Activated T-helper 9 cell treated with anti-CD3 and anti-CD28 coated beads, Interleukin-2, amount 50 U/mL, for 16 hours (primary cell): ENCODE measurements at places on chromosomes 11 and 22.

DNA sequence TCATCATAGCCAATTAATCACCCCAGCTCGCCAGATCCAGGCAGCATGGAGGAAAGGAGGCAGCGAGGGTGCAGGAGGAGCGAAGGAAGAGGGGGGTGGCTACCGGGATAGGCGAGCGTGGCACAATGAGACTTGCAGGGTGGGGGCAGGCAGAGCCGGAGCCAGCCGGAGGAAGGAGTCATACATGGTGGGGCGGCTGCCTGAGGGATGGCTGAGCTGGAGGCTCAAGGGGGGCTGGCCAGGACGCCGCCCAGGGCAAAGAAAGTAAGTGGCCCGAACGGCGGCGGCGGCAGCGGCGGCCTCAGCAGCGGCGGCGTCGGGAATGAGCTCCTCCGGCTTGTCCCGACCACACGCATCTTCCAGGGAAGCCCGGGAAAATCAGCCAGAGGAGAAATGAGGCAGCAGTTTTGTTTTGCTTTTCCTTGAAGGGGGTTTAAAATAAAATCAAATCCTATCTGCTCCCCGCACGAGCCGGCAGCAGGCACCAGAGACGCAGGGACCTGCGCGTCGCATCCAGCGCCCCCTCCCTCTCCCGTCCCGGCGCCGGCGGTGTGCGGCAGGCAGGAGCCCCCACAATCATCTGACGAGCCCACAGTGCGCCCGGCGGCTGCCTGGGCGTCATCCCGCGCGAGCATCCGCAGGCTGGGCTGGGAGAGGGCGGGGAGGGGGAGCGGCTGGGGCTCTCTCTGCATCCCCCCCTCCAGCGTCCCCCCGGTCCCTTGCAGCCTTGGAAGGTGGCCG, 263.6 kb downstream of the CTTN start:
- DNase-seq: no peak

DNA sequence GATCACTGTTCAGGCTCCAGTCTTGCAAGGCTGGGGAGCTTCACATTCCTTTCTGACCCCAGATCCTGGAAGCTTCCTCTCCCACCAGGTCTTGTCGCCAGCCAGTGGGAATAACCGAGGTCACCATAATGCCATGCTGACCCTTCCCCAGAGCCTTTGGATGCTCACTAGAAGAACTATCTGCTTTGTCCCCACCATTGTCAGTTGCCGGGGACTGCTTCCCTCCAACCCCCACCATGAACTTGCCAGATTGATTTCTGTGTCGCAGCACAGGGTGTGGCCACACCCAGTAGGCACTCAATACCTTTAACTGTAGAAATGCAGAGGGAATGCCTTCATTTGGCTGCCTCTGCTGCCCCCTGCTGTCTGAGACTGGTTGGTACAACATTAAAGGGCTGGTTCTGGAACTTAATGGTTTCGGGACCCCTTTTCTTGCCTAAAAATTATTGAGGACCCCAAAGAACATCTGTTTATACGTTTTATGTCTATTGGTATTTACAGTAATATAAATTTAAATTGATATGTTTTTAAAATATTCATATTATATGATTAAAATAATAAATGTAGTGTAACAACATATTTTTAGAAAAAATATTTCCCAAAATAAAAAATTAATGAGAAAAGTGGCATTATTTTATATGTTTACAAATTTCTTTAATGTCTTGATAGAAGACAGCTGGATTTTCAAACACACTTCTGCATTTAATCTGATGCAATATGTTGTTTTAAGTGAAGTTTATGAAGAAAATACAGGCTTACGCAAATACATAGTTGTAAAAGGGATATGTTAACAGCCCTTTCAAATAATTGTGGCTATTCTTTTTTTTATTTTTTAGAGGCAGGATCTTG, 6.7 kb upstream of the GDPD5 start:
- peak; percentile 72 for DNase-seq

DNA sequence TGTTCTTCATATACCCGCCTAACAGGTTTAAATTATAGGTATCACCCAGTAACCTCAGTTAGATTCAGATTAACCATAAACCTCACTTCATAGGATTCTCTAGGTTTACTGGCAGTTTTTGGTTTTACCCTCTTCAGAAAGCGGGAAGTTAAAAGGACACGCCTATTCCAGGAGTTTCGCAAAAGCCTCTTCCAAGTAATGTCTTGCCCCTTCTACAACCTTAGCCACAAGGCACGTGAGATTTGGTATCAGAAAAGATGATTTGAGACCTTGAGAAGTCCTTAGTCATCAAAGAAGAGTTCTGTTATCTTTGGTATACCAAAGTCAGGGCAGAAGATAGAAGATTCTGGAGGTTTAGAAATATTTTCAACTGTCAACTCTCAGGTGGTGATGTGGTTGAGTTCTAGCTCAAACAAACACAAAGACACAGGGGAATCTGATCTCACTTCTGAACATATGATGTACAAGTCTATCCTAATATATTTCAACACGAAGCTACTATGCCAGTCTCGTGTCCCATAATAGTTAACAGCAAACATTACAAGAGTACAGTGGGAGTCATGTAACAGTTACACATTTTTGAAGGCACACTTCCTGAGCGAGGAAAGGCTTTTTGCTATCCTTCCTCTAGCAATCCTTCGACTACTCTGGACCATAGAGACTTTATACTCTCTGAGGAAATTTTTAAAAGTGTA, 103.5 kb downstream of the USP35 start:
- no peak for DNase-seq

DNA sequence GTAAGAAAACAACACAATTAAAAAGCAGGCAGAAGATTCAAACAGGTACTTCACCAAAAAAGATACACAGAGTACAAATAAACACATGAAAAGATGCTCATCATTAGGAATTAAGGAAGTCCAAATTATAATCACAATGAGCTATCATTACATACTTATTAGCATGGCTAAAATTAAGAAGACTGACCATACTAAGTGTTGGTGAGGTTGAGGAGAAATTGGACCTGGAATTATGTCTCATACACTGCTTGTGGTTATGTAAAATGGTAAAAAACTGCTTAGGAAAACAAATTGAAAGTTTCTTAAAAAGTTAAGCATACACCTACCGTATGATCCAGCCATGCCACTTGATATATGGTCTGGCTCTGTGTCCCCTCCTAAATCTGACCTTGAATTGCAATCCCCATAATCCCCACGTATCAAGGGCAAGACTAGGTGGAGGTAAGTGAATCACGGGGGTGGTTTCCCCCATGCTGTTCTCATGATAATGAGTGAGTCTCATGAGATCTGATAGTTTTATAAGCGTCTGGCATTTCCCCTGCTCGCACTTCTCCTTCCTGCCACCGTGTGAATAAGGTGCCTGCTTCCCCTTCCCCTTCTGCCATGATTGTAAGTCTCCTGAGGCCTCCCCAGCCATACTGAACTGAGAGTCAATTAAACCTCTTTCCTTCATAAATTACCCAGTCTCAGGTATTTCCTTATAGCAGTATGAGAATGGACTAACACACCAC, 4.8 kb downstream of the SAAL1 start:
- no peak for DNase-seq

GRCh38 chr22:40387746-40388145, 17.4 kb downstream of the SGSM3 start:
- no peak for DNase-seq

DNA sequence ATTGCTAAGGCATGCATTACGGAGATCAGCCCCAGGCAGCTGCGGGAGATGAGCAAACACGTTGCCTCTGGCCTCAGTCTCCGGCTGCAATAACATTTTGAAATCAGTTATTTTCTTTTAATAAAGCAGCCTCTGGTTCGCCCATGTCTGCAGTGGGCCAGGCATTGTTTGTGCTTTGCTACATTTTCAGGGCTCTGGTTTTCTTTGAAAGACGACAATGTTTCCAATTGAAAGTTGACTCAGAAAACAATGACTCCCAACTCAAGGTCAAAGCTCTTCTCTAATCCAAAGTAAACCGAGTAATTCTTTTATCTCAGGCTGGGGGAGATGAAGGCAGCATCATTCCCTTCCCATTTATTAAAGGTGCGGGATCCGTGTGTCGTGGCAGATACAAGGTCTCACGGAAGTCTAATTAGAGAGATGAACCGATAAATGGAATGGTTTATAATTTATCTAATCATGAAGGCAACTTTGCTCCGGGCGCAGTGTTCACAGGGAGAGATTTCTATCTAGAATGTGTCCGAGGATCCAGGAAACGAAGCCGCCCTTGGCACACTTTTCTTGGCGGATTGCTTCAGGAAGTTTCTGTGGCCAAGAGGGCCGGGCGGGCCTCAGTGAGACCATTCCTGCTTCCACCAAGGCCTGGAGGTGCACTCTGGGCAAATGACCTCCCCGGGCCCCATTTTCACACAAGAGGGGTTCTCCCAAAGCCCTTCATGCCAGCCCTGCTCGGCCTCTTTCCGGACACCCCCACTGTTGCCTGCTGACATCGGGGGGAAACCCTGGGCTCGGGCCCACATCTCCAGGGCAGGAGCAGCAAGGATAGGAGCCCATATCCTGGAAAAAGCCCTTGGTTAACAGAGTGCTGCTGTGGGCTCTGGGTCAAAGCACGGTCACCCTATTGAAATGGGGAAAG, 811.4 kb downstream of the BRD1 start:
- DNase-seq: no peak

- DNase-seq: no peak
Measured at GRCh38 chr11:2536440-2536989, 91.7 kb downstream of the KCNQ1 start.

DNA sequence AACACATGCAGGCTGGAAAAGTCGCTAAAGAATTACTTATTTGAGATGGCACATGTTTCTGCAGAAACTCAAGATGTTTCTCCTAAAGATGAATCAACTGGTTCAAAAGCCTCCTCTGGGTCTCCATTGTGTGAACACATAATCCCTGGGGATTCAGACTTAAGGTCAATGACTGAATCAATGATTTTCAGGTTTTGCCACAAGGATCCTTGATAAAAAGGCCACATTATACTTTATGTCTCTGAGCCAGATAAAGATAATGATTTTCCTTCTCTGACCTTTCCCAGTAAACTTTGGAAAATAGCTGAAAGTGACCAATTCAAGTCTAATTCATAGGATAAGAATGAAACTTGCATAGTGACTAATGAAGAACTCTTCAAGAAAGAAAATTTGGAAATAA, 2.3 kb upstream of the XKR3 start:
- DNase-seq: no peak

- DNase-seq: no peak
Measured at GRCh38 chr11:84543367-84544159, 1083.6 kb downstream of the DLG2 start.

GRCh38 chr11:68880851-68881250, 22.8 kb downstream of the MRPL21 start:
- no peak for DNase-seq

GRCh38 chr11:123303924-123304323, 108.9 kb upstream of the CLMP start:
- no peak for DNase-seq

DNA sequence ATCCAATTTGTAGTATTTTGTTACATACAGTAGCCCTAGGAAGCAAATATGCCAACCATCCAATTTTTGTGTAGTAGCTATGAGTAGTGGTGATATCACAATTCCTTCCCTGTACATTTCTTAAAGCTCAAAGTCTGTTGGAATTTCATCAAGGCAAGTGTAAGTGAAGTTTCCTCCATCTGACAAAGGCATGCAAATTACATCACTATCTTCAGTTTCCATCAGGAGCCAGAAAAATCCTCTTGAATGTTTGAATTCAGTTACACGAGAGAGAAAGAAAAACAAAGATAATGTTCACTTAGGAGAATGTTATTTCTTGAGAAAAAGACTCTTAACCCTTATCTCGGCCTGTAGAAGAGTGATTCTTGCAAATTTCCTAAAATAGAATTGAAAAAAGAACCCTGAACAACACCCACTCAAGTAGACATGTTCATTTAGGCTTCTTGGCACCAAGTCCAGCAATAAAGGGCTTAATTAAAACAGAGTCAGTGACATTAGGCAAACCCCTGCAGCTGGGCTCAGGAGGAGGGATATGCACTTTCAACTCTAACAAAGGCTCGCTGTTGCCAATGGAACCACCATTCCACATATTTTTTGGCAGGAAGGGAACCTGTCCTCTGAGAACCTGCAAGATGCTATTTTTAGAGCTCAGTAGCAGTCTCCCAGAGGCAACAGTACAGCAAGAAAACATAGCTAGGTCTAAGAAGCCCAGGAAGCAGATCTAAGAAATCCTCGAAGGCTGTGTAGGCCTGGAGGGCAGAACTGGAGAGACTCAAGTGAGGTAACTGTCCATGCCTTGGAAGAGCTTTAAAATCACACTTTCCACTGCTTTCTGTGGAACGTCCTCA, 144.6 kb downstream of the CCDC81 start:
- DNase-seq: no peak

DNA sequence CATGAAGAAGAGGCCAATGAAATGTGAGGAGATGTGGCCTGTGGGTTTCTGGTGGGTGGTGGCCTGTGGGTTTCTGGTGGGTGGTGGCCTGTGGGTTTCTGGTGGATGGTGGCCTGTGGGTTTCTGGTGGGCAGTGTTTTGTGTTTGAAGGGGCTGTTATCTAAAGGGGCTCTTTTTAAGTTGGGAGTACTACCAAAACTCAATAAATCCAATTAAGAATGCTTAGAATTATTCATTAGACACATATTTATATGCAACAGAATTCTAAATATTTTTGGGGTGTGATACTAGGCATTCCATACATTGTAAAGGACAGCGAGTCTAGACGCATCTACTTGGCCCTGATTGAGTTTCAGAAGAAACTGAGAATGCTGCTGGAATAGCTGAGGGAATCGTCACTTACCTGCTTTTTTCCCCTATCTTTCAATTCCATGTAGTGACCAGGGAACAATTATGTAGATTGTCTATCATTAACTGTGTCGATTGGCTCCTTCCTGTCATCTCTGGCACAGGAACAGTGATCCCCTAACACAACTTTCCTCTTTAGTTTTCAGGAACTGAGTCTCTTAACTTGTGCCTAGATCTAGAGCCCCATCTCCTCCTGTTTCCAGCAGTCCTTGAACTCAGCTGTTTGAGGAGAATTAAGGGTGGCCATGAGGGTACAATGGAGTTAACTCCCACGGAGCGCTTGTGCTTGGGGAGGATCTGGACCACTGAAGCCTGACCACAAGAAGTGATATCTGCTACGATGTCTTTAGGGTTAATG, 37.3 kb upstream of the TOP3B start:
- no peak for DNase-seq

DNA sequence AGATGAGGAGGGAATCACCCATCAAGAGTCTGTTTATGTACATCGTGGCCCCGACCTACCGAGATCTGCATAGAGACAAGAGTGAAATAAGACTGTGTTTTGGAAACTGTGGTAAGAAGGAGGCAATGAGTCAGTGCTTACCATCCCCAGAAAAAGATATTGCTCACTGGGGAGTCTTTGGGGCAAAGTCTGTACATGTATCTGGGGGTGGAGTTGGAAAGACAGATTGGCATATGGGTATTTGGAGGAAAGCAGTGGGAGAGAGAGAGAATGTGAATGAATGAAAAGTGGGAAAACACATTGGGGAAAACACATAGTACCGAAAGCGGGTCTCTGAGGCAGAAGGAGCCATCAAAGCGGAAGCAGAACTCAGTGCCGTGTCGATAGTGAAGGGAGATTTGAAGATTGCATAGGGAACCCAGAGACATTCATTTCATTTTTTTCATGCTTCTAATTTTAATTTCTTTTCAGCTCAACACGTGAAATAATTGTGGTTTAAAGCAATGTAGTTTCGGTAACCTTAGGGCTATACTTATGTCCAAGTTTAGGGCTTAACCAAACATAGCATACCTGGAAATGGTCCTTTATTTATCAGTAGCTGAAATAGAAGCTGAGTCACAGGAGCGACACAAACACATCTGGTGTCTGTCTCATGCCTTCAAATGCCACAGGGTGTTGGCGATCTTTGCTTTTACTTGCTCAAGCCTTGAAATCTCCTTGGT, 98.6 kb upstream of the CD44 start:
- peak; percentile 47 for DNase-seq
